Stimulated activated CD4-positive, alpha-beta T cell treated with anti-CD3 and anti-CD28 coated beads, Interleukin-2, amount 100 ng/mL, for 48 hours (primary cell): ENCODE measurements at places on chromosomes 12 and 14.
A peak's percentile ranks its signal among the peaks of the same experiment; 100 is the strongest.

- DNase-seq: no peak
Measured at GRCh38 chr12:116323406-116324386, 46.2 kb upstream of the MED13L start.

- no peak for DNase-seq
Measured at GRCh38 chr12:108597559-108598471, at the start of gene TMEM119. Gene TMEM119 (minus strand): TSS chr12:108598084. CDS start chr12:108592383, 5,701 bp downstream.

GRCh38 chr14:20501346-20501745 is 4.0 kb upstream of the RNASE10 start:
- no peak for DNase-seq

GRCh38 chr14:37181441-37181840 is 9.0 kb upstream of the SLC25A21 start:
- DNase-seq: no peak

DNA sequence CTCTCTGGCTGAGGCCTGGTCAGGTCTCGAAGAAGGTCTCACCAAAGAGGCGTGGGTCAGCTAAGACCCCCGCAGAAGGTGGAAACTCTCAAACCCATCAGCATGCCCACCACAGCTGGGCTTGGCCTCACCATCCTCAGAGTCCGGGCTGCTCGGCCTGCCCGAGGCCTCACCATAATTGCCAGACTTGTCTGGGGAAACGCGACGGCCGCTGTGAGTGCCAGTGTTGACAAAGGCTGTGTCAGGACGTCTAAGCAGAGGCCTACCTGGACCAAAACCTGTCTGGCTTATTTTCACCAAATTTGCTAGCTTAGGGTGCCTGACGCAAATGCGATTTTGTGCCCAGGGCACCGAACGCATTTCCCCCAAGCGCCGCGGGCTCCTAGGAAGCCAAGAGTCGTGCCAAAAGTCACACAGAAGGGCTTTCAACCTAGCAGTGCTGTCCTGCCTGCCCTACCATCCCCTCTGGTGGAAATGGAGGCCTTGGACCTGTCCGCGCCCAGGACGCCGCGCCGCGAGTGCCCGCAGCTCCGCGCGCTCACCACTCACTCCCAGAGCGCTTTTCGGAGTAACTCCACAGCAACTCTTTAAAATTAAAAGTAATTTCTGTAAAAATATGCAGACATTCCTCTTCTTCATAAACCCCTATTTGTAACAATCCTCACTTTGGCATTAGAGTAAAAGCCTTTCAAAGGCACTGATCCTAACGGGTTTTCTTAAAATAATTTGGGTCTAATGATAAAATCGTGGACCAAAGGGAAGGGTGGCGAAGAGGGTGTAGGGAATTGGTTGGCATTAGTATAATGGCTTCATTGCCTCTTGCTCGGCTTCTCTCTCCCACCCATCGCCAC is 1.2 kb upstream of the ALX1 start:
- DNase-seq: no peak

DNA sequence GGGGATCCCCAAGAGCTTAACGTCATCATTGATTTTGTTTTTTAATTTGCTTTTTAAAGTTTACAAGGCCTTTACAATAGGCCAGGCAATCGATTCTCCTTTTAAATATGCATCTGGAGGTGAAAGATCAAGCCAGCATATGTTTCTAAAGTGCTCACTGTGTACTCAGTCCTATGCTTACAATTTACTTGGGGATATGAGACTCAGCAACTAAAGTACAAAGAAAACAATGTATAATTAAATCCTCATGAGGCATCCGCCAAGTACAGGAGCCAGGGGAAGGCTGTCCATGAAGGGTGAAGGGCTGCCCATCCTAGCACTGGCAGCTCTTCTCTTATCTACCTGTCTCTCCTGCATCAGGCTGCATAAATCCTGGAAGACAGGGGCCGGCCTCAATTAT is 11.8 kb downstream of the CCDC92 start:
- no peak for DNase-seq

DNA sequence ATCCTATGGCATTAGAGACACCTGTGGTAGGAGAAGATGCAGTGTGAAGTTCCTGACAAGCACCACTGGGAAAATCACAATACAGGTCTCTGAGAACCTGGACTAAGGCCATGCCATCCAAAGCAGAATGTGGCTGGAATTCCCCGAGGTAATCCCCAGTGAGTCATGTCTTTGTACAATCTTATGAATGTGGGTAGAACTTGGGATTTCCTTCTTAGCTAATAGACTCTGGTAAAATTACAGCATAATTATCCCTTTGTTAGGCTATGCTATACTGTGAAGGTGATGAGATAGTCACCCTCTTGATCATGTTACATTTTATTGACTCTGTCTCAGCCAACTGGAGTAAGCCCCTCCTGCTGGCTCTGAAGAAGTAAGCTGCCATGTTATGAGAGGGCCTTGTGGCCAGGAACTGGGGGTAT is 224.3 kb upstream of the DCN start:
- no peak for DNase-seq

GRCh38 chr12:82948491-82948890 is 261.8 kb downstream of the TMTC2 start:
- DNase-seq: no peak

GRCh38 chr12:69039911-69040310 is 106.9 kb upstream of the CPM start:
- no peak for DNase-seq

- DNase-seq: no peak
Measured at GRCh38 chr12:111850526-111850925, 8.5 kb downstream of the MAPKAPK5 start.

DNA sequence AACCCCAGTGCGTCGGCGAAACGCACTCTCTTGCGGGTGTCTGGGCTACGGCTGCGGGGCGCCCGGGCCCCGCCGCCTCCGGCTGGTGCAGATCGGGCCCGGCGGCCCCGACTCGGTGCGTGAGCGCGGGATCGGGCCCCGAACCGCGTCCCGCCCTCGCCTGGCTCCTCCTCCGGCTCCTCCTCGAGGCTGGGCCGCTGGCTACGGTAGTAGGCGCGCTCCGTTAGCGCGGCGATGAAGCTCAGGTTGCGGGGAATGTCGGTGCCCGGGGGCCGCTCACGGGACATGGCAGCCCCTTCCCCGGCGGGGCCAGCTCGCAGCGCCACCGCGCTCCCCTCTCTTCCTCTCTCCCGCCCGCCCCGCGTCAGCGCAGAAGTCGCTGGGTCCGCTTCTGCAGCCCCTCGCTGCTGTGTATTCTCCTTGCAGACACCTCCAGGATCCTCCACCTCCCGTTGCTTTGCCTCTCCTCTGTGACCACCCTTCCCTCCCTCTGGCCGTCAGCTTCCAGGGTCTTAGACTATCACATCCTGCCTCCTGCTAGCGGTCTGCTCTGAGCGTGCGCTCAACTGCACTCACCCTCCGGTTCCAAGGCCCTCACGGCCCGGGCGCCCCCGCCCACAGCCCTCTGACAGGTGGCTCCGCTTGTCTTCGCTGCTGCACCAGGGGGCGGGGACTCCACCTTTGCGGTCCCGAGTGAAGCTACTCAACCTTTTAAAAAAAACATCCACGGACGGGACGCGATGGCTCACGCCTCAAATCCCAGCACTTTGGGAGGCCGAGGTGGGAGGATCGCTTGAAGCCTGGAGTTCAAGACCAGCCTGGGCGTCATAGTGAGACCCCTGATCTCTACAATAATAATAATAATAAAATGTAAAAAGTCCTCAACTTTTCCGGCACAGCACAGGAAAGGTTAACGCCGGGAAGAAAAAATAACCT is at the start of gene PPP1R3E:
TSS of gene PPP1R3E (minus strand) at position 570 of the 936 bp plus-strand sequence. CDS start at position 287, 283 bp downstream.
- peak; percentile 80 for DNase-seq

- DNase-seq: no peak
Measured at GRCh38 chr14:65177551-65177950, 75.2 kb upstream of the MAX start.

GRCh38 chr14:65104791-65105190 is 2.5 kb upstream of the MAX start:
- no peak for DNase-seq

- no peak for DNase-seq
Measured at GRCh38 chr14:22303589-22304195, 285.3 kb downstream of the DAD1 start.

DNA sequence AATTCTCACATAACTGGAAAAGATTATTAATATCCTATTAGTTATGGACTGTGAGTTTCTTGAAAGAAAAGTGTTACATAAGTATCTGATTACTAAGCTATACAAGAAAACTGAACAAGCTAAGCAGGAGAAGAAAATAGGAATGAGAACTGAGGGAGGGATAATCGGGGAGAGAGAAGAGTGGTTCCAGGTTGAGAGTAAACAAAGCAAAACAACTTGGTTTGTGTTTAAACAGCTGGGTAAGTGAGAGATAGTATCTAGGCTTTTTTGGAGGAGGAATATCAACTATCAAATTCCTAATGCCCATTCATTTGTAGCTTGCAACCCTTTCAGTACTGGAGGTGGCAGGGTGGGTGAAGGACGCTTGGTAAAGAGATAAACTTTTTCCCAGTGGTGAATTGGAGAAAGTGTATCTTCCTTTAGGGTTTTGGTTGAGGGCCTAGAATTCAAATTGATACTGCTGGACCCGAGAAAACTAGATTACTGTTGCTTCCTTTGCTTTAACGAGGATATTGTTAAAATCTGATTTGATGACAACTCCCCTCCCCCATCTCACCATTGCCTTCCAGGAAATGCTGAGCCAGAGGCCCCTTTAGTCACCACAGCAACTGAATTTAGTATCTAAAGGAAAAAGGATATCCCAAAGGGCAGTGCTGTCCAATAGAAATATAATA is 2.0 kb upstream of the SLC2A3 start:
- DNase-seq: no peak

DNA sequence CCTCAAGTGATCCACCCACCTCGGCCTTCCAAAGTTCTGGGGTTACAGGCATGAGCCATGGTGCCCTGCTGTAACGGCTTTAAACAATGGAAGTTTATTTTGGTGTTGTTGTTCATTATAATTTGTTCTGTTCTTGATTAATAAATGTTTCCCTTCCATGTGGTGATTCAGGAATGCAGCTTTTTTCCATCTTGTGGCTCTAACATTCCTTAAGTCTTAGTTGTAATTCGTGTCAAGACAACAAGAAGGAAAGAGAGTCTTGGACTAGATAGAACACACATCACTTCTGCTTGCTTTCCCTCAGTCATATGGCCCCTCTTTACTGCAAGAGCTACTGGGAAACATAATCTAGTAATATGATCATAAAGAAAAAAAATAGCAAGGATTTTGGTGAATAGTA is 211.6 kb downstream of the SLC6A15 start:
- no peak for DNase-seq

GRCh38 chr12:87853448-87854003 is 175.7 kb downstream of the C12orf50 start:
- no peak for DNase-seq

DNA sequence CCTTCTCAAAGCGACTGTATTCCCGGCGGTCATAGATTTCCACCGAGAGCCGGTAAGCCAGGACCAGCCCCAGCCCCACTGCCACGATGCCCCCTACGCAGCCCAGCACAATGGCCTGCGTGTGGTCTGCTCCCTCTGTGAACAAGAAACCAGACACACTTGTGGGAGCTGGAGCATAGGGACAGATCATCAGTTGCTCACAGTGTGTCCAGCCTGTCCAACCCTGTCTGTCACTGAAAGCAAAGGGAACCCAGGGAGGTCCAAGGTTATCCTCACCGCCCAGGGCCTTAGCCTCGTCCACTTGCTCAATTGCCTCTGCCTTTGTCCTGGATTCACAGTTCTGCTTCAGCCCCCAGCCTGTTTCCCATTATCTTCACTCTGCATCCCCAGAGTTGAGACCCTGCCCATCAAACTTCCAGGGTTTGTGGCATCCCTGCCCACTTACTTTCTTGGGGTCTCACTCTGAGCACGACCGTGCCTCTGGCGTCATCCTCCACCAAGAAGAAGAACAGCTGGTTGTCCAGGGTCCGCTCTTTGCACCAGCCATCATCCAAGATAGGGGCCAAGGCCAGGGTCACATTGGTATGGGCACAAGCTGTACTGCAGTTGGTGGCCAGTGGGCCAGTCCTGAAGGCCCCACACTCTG is 11.3 kb upstream of the CSAD start:
- DNase-seq: no peak

DNA sequence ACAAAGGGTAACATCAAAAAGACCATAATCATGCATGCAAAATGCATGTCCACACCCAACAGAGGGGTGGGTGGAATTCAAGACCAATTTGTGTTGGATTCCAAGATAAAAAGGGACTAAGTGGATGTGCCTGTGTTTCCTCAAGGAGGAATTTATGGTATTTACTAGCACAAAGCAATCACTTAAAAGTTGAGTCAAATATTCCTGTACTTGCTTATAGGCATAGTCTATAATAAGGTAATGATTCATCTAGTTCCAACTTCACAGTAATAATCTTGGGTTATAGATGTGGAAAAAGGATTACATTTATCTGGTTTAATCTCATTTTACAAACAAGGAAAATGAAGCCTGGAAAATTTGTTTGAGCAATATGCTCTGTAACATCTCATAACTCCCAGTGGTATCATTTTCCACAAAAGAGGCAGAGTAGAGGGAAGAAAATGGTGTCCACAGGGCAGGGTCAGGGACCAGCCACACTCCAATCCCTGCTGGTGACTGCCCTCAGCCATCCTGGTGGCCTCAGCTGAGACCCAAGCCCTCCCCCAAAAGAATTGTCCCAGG is 80.8 kb upstream of the REP15 start:
- DNase-seq: no peak

DNA sequence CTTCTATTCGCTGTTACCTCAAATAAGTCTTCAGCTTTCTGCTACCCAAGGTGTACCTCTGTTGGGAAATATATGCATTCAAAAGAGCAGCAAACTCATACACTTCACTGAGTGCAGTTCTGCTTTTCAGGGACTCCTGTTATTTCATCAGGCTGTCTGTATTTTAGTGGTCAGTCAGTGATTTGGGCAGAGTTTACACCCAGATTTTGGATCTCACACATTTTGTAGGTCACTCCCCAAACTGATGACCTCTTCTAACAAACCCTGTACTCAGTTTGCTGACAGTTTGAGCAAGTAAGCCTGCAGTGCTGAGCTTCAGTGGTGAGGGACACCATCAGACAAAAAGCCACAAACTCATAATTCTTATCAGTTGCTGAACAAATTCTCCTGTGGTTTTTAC is 8.2 kb upstream of the WASHC4 start:
- DNase-seq: no peak

DNA sequence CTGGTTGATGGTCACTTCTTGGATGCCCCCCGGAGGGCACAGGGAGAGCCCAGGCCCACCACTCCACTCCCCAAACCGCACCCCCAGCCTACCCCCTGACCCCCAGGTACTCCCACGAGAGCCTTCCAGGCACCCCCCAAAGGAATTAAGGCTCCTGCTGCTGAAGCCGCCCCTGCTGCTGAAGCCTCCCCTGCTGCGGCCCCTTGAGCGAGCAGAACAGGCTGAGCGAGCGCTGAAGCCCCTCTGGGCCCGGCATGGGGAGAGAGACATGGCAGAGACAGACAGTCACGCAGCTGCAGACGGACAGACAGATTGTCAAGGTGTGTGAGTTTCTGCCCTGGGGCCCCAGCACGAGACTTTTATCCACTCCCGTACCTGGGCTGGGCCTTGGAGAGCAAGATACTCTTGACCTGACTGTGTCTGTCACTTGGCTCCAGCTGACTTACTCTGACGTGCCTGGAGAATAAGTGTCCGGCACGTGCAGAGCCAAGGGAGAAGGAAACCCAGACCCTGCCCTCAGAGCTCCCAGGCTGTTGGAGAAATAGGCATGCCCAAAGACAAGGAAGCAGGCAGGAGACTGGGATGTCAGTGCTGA is at the start of gene KRT78:
TSS of gene KRT78 (minus strand) at position 334 of the 595 bp plus-strand sequence. CDS start at position 270, 64 bp downstream.
- no peak for DNase-seq

GRCh38 chr14:39212034-39212433 is 21.7 kb upstream of the MIA2 start:
- no peak for DNase-seq

GRCh38 chr14:54893151-54893760 is 9.4 kb downstream of the GCH1 start:
- DNase-seq: peak; percentile 34
